ENCODE measurements at places on chromosomes 1 and 21.

DNA sequence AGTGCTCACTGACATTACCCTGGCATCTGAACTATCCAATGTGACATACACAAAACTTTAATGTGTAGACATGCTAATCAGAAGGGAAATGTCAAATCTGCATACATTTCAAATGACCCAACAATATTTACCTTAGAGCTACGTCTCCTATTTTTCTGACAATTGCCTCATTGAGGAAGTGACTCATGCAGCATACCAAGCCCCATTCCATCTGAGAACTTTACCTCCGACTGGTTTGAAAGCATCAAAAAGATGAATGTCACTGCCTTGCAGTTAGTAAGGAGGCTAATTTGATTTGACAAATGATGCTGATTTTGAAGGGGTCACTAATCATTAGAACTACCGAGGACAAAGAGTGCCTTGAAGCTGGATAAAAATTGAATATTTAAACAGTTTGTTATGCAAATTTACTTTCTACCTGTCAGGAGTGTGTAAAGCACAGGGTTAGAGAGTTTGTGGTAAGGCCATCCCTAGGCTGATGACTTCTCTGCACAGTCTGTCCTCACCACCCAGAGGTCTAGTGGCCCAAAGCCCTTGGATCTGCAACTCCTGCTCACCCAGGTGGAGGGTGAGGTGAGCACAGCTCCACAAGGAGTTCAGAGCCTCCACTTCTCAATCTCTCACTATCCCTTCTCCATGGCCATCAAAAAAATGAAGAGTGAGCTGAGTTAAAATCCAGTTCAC is 500.3 kb upstream of the C1orf87 start:
- no peak for DNase-seq

- DNase-seq: no peak
Observed at GRCh38 chr1:231611111-231611510, 15.5 kb upstream of the DISC1 start.

DNA sequence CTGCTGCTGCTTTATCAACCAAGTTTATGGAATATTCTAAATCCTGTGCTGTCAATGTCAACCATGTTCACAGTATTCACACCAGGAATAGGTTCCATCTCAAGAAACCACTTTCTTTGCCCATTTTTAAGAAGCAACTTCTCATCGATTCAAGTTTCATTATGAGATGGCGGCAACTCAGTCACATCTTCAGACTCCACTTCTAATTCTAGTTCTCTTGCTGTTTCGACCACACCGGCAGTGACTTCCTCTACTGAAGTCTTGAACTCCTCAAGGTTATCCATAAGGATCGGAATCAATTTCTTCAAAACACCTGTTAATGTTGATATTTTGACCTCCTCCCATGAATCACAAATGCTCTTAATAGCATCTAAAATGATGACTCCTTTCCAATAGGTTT is 39.7 kb upstream of the IFNLR1 start:
- DNase-seq: no peak

GRCh38 chr1:77412820-77413530 is 131.2 kb downstream of the AK5 start:
- DNase-seq: no peak

- no peak for DNase-seq
Observed at GRCh38 chr1:229714964-229715603, 89.0 kb downstream of the URB2 start.

GRCh38 chr1:15501208-15502032 is 22.6 kb downstream of the CASP9 start:
- no peak for DNase-seq

Data from right forelimb (tissue), 1 donor.